Activated T-cell treated with anti-CD3 and anti-CD28 coated beads, Interleukin-2, amount 50 U/mL, for 72 hours (primary cell): ENCODE measurements at places on chromosomes 2 and 18.
A peak's percentile ranks its signal among the peaks of the same experiment; 100 is the strongest.

DNA sequence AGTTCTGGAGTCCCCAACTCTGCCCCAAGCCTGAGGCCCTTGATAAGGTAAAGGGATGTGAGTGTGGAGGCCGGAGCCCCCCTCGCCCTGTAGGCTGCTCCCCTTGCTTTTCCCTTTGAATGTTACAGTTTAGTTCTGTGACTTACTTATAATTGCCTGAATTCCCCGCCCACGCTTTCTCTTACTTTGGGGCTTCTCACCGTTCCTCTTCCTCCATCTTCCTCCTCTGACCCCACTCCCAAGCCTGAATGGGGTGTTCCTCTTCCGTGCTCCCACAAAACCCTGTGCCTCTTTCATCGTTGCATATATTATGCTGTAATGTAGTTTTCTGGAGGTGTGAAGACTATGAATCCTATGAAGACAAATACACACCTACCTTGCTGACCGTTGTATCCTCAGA, 15.0 kb upstream of the IL1RN start:
- no peak for DNase-seq

DNA sequence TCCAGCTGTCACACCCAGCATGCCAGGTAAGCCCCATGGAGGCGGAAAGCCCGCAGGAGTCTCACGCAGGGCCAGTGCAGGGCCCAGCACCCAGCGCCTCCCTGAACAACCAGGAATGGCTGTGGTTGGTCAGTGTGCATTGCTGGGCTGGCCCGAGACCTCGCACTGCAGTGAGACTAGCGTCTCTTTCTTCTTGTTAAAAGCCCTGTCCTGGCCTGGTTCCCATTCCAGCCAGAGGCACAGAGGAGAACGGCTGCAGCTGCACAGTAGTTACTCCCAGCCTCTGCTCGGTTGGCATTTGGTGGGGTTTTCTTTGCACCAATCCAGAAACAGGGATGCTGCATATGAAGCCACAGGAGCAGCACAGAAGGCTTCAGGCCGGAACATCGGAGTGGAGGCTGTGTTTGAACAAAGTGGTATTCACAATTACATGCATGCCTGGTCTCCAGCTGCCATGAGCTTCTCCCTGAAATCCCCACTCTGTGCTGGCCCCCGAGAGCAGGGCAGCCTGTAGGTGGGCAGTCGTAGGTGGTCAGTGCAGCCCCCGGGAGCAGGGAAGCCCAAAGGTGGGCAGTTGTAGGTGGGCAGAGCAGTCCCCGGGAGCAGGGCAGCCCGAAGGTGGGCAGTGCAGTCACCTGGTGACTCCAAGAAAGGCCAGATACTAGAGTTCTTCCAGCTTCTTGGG, 163.7 kb upstream of the PXDN start:
- DNase-seq, result no peak

DNA sequence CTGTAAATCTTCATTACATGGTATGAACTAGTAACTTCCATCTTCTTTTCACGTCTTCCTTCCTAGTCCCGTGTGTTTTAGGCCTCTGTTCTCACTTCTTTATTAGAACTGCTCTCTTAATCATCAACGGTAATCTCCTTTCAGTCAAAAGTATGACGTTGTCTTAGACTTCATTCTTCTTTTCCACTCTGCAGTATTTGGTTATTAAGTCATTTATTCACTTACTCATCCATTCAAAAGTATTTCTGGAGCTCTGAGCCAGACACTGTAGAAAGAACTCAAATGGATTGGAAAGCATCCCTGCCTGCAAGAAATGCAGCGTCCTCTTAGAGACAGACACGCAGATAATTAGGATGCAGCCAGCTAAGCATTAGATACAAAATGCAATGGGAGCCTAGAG, 494.6 kb upstream of the NRP2 start:
- no peak for DNase-seq

DNA sequence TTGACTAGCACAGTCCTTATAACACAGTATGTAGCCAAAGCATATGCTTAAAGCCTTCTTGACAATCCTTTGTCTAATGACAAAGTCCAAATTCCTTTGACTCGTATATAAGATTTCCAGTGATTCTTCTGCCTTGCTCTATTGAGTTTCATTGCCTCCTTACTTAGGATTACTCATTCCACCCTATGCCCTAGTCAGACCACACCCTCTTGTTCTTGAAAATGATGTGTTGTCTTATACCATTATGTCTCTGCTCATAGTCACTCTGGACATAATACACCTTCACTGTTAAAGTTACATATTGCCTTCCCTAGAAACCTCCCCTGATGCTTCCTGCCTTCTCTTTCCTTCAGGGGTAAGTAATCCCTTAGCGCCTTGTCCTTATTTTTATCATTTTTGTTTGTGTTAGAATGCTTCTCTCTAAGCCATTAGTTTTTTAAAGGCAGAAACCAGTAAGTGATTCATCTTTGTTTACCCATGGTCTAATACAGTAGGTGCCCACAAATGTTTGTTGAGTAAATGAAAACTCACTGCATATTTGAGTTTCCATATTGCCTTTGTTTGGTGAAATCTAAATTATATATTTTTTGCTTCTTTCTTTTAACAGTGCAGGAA, 19.3 kb downstream of the GPD2 start:
- no peak for DNase-seq

DNA sequence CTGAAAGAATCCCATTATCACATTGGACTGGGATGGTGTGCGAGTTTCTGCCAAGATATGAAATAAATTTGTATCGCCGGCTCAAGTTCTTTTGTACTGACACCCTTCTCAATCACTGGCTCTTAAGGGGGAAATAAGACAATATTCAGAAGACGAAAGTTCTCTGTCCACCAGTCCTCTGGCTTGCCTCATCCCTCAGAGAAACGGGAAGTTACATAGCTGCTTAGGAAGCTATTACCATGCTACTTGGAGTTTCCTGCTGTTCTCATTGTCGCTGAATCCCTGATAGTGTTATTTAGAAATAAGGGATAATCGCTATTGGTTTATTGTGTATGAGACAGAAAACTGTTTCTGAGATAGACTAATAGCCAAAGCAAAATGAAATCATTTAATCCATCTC, 205.0 kb upstream of the ZNF521 start:
- no peak for DNase-seq

- DNase-seq, result peak; percentile 33
Measured at GRCh38 chr2:227033471-227034148, 130.4 kb downstream of the COL4A4 start.

DNA sequence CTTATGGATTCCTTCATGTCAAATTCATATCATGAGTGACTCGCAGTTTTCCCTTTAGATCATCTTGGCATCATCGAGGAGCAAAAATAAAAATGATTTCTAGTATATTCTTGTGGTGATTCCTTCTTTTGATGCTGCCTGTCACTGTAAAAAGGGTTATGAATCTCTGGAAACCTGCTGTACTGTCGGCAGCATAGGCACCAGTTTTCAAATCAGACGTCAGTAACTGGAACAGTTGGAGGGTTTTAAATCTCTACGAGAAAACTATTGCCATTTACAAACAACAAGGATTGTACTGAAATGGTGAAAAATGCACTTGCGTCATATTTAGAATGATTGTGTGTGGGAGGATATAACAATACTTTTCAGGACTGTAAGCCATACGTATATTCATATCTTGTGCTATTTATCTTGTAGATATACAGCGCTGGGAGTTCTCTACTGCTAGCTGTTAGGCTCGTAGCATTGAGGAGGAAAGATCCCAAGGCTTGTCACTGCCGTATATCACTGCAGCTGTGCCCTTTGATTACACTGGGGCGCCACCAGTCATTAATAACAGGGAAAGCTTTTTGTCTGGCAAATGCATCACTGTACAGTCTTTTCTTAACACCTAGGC, 320.7 kb downstream of the MTX2 start:
- DNase-seq, result no peak

- DNase-seq, result no peak
Measured at GRCh38 chr18:59729781-59730180, 32.6 kb upstream of the CCBE1 start.

GRCh38 chr2:170165129-170165528, 12.8 kb upstream of the MYO3B start:
- no peak for DNase-seq

GRCh38 chr2:118954297-118955060, 12.5 kb downstream of the MARCO start:
- DNase-seq, result no peak

DNA sequence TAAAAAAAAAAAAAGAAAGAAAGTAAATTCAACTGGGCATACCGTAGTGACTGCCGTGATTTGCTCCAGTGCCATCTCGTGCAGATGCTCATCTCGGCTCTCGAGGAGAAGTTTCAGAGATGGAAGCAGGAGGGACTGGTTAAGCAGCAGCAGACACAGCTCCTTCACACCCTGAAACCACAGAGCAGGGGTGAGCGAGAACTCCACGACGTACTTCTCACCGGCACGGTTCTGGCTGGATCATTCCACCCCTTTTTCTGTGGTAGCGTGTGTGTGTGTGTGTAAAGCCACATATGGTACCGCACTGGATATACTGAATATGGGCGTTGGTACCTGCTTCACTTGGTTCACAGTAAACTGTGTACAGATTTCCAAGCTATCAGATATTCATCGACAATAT, 382.2 kb downstream of the NBAS start:
- DNase-seq, result no peak

- DNase-seq, result no peak
Measured at GRCh38 chr2:189865826-189866225, 81.6 kb downstream of the PMS1 start.

GRCh38 chr2:220181165-220181564, 553.7 kb downstream of the SLC4A3 start:
- no peak for DNase-seq

DNA sequence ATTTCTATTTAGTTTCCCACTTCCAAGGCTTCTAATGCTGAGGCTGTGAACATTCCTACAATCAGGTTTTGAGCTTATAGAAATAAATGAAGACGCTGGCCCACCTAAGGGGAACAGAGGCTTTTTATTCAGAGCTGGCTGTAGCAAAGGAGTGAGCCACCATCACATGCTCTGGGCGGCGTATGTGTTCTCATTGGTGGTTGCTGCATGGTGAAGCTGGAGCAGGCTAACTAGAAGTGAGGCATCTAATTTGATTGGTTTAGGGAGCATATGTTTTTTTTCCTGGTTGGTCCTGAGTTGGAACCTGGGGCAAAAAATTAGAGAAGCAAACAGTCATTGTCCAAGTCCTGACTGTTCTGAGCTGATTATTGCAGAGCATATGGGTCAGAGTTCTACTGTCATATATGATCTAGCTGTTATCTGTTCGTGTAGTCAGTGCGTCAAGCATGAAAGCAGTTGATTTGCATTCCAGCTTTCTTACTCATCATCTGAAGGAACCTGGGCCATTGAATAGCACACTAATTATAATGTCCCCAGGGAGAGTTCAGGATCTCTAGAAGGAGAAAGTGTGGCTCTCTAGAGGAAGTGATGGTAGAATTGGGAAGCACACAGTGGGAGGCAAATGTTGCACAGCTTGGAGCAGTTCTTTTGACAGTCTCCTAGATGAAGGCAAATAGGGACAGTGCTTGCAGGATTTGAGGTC, 279.6 kb downstream of the PARD3B start:
- DNase-seq, result no peak

GRCh38 chr2:149421791-149422190, 91.4 kb downstream of the LYPD6 start:
- no peak for DNase-seq

DNA sequence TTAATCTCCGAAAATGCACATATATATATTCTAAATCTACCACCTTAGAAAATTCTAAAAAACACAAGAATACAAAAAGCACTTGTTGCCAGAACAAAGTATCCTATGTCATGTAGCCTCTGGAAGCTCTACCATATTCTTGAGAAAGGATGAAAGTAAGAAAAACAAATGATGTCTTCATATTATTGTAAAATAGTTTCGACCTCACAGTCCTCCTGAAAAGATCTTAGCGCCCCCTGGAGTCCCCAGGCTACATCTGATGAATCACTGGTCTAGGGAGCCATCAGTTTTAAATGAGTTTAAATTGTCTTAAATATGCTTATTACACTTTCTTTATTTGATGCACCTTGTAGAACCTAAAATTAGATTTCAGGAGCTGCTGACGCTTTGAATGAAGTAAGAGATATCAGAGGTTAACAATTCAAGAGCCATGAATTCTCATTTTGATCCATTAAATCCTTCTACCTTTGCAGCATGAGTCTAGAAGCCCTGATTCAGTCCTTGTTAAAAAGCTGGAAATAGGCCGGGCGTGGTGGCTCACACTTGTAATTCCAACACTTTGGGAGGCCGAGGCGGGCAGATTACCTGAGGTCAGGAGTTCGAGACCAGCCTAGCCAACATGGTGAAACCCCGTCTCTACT, 138.8 kb downstream of the MCFD2 start:
- DNase-seq, result peak; percentile 64

GRCh38 chr2:160242893-160243564, 43.0 kb upstream of the ITGB6 start:
- no peak for DNase-seq

DNA sequence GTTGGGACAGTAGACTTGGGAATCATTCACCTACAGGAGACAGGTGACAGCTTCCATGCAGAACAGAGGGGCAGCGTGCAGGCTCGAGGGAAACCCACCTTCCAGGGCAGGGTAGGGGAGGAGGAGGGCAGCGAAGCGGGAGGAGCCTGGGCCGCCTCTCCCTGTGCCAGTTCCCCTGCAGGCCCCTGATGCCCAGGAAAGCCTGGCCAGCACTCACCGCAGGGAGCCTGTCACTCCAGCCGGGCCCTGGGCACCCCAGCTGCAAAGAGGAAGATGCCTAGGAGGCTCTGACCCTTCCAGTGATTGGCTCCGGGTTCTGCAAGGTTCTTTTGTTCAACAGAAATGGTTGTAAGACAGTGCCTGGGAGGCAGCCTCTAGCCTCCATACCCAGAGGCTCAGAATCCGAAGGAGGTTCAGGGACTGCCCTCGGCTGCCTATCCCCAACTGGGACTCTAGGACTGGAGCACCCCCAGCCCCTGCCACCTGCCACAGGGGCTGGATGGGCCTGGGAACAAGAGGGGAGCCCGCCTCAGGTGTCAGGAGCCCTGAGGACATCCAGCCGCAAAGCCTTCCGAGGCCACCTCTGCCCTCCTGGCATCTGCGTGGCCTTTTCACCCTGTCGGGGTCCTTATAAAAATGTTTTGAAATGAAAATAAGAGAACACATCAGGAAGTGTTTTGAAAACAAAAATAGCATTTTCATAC, 103.2 kb downstream of the PTGR3 start:
- DNase-seq, result no peak

- no peak for DNase-seq
Measured at GRCh38 chr18:50842846-50843245, 23.0 kb upstream of the MRO start.

DNA sequence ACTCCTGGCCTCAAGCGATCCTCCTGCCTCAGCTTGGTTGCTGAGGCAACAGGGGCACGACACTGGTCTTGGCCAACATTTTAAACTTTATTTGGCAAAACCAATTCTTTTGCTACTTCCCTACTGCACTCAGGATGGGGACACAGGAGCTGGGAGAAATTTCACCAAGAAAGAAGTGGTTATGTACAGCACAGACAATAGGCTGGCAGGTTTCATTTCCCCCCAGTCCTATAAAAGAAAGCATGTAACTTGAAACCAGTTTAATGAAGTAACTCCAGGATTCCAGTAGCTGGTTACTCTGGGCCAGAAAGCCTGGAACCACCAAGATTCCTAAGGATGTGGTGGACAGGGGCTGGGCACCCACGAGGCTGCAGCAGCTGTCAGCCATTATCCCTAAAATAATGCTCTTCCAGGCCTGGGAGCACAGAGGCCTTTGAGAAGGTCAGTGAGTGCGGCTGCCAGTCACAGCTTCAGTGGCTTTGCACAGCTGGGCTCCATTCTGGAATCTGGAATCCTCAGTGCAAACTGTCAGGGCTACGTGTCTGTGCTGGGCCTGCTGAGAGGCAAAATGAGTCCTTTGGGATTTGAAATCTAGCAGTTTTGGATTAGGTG, 142.3 kb upstream of the ITGA6 start:
- DNase-seq, result no peak
